ENCODE measurements at places on chromosomes 2 and 18. TPM values are rescaled to one million over a fixed set of nuclear protein-coding genes. Genes with fewer than 3 reads are reported as not detected.

MBD2 gene
- 206 TPM for total RNA-seq

STEAP3 gene
- not detected for total RNA-seq

ZNF2 gene
- total RNA-seq = 4.7 TPM

ALPI gene
- total RNA-seq = not detected

GCG gene
- not detected for total RNA-seq

- no peak overlapping the region for H3K27ac ChIP-seq
- H3K4me3 ChIP-seq = no peak overlapping the region
- H3K4me1 ChIP-seq = no peaks in the 10 kb centered on the region
- no peaks in the 10 kb centered on the region for H3K36me3 ChIP-seq
- no peaks in the 10 kb centered on the region for H3K27me3 ChIP-seq
- no peak for DNase-seq
These were observed 19.0 kb downstream of the RND3 start for GRCh38 chr2:150468350-150468960.

DNA sequence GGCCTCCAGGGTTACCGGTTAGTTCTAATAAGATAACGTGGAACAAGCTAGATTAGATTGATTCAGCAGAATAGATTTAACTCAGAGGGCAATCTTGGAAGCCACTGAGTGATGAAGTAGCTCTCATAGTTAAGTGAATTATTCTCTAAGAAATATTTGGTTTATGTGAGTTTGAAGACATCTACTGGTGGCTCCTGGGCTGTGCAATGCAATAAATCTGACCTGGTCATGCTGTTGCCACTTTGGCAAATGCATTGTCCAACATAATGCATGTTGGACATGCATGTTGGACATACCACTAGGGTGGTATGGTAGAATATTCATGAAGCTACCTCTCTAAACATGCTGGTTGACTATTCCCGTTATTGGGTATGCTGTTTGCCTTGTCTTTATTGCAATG is 493.7 kb upstream of the VRK2 start:
- H3K4me1 ChIP-seq = peaks cover 7% of the 10 kb centered on the region
- H3K27me3 ChIP-seq = no peaks in the 10 kb centered on the region
- no peak for DNase-seq
- H3K36me3 ChIP-seq = peaks cover 4% of the 10 kb centered on the region

GRCh38 chr2:3432067-3432466 is 52.6 kb downstream of the TRAPPC12 start:
- no peak overlapping the region for H3K4me3 ChIP-seq
- no peak for DNase-seq
- no peaks in the 10 kb centered on the region for H3K27me3 ChIP-seq
- no peak overlapping the region for H3K27ac ChIP-seq
- no peaks in the 10 kb centered on the region for H3K4me1 ChIP-seq

DNA sequence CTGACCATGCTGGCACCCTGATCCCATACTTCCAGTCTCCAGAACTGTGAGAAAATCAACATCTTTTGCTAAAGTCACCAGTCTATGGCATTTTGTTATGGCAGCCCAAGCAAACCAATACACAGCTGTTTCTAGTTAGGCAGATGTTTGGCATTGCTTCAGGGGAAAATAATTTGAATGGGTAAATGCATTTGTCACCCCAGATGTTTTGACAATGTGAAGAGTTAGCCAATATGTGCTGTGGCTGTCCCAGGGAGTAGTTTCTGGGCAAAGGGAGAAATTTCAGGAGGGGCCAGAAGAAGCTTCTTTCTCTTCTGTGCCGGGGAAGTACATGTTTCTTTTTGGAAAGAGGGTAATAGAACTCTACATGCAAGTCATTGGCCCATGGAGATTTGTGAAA is 619.0 kb downstream of the SLC4A3 start:
- no peaks in the 10 kb centered on the region for H3K27me3 ChIP-seq
- H3K27ac ChIP-seq = no peak overlapping the region
- no peak for DNase-seq
- H3K4me1 ChIP-seq = no peaks in the 10 kb centered on the region

- no peaks in the 10 kb centered on the region for H3K36me3 ChIP-seq
- H3K27ac ChIP-seq = no peak overlapping the region
- H3K4me1 ChIP-seq = no peaks in the 10 kb centered on the region
- no peak overlapping the region for H3K4me3 ChIP-seq
- no peak for DNase-seq
These were observed 139.7 kb downstream of the BCL11A start for GRCh38 chr2:60413814-60414168.

- no peak overlapping the region for H3K27ac ChIP-seq
- peaks cover 5% of the 10 kb centered on the region for H3K4me1 ChIP-seq
- no peak for DNase-seq
- H3K4me3 ChIP-seq = no peak overlapping the region
- H3K27me3 ChIP-seq = no peaks in the 10 kb centered on the region
- peaks cover 18% of the 10 kb centered on the region for H3K36me3 ChIP-seq
These were observed 243.0 kb downstream of the HDAC4 start for GRCh38 chr2:239157771-239158170.

DNA sequence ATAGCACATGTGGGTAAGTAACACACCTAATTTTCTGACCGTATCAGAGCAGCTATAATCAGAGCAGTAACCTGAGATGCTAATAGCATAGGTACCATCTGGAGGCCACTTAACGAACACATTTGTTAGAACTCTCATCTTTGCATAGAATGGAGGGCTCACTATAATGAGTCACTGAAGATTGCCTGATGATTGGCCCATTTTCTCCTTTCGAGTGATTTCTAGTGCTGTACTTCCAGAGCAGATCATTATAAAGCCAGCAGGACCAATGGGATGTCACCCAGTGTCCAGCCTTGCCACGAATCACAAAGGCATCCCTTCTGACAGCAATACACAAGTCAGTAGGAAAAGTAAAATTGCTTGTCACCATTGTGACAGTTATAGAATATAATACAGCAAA is 81.7 kb upstream of the REV1 start:
- no peaks in the 10 kb centered on the region for H3K27me3 ChIP-seq
- no peak overlapping the region for H3K4me3 ChIP-seq
- DNase-seq = no peak
- no peaks in the 10 kb centered on the region for H3K36me3 ChIP-seq
- H3K4me1 ChIP-seq = no peaks in the 10 kb centered on the region

GRCh38 chr2:171214093-171214492 is 53.4 kb upstream of the TLK1 start:
- H3K27me3 ChIP-seq = peaks cover under 1% of the 10 kb centered on the region
- H3K4me3 ChIP-seq = no peak overlapping the region
- no peak for DNase-seq

Data from activated T-cell treated with anti-CD3 and anti-CD28 coated beads, Interleukin-2, amount 50 U/mL, for 72 hours (primary cell).